ENCODE measurements at places on chromosomes 6 and 20.

GRCh38 chr6:42966571-42966970 lies 6.0 kb downstream of the GNMT start:
- no peak for DNase-seq

- no peak for DNase-seq
Measured at GRCh38 chr20:50004229-50004628, 21.4 kb downstream of the SNAI1 start.

- DNase-seq: no peak
Measured at GRCh38 chr6:31352310-31352682, 4.7 kb downstream of the HLA-B start.

DNA sequence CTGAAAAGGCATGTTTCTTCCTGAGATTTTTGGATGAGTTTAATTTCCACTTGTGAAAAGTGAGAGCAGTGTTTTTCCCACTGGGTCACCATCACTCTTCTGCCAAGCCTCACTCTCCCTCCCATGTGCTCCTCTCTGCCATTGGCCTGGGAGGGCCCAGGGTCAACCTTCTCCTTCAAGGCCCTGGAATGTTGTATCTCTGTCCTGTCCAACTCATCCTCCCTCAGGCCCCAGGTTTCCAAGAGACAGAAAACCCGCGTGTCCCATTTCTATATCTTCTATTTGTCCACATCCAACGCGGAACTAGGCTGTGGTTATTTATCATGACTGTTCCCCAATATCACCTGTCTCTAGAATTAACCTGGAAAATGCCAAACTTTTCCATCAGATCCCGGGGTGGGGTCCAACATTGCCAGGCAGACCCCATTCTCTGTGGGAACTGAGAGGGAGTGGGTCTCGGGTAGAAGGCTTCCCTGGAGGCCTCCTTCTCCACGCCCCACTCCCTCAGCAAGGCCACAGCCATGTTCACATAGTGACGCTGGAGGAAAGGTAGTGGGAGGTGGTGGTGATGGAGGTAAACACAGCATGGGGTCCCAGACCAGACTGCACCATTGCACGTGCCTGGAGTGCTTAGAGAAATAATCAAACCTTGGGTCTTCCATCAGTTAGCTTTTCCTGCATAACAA lies 173.5 kb downstream of the SCP2D1 start:
- DNase-seq: no peak

DNA sequence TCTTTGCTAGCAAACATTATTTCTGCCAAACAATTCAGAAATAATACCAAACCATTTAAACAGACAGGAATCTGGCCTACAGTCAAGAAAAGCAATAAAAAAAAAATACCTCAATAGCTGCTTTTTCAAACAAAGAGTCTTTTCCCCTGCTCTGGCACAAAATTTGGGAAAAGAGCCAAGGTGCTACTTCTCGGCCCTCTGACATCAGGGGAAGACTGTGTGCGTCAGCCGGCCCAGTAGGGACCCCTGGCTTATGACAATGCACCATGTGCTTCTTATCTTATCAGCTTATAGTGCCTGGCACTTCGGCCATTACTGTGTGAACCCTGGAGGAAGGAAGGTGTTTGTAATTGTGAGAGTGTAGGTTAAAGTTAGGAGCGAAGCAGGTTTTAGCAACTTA lies 89.4 kb downstream of the PDE10A start:
- DNase-seq: no peak

DNA sequence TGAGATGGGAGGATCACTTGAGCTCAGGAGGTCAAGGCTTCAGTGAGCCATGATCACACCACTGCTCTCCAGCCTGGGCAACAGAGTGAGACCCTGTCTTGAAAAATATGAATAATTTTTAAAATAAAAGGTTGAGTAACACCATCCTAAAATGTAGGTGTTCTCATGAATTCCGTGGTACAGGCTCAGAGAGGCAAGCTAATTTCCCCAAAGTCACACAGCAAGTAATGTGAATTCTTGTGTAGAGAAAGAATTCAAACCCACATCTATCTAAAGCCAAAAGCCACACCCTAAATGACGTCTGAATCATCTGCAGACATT lies 80.5 kb downstream of the ZNF217 start:
- DNase-seq: no peak

- DNase-seq: no peak
Measured at GRCh38 chr6:132751828-132752227, 5.9 kb downstream of the VNN2 start.

DNA sequence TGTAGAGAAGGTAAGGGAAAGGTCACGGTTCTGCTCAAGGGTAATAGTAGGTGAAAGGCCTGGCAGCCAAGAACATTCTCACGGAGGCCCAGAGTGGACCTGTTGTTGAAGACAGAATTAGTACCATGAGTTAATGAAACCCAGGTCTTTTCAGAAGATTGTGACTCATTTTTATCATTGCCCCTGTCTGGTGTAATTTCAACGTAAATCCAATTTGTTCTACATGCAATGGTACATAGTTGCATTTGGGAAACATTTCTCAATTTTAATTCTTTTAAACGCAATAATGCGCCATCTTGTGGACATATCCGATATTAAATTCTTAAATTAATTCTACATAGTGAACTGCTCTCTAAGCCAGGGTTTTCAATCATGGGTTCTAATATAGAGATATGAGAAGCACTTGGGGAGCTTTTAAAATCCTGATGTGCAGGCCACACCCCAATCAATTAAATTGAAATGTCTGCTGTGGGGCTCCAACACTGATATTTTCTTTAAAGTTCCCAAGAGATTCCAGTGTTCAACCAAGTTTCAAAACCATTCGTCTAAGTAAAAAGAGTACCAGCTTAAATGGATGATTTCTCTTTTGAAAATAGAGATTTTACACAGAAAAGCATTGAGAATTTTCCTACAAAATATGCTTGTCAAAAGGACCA lies 257.4 kb downstream of the PLCB1 start:
- DNase-seq: no peak

GRCh38 chr20:4189375-4189774 lies 174.0 kb upstream of the RNF24 start:
- no peak for DNase-seq

DNA sequence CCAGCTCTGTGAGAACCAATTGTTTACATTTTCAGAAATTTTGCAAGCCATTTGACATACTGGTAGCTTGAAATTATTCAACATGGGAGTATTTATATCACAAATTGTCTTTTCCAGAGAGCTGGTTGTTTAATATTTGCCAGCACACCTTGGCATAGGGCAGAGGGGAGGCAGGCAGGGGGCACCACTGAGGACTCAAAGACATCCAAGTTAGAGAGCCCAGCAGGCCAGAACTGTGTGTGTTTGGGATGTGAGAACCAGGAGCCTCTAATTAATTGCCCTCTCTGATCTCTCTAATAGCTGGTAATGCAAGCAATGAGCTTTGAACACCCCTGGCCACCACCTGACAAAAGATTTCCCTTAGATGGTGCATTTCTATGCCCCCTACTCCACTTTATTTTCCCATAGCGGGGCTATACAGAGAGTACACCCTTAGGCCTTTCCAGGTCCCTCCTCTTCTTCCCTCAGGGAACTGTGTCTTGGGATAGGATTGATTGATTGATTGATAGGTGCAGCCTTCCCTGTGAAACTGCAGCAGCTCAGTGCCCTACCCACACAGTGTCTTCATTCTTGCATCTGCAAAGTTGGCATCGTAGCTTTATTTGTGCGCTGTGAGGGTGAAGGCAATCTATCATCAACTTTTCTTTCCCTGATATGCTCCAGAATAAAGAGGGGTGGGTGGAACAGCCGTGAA lies 29.2 kb downstream of the MOCS1 start:
- no peak for DNase-seq

GRCh38 chr6:123306334-123306733 lies 310.3 kb downstream of the CLVS2 start:
- no peak for DNase-seq

DNA sequence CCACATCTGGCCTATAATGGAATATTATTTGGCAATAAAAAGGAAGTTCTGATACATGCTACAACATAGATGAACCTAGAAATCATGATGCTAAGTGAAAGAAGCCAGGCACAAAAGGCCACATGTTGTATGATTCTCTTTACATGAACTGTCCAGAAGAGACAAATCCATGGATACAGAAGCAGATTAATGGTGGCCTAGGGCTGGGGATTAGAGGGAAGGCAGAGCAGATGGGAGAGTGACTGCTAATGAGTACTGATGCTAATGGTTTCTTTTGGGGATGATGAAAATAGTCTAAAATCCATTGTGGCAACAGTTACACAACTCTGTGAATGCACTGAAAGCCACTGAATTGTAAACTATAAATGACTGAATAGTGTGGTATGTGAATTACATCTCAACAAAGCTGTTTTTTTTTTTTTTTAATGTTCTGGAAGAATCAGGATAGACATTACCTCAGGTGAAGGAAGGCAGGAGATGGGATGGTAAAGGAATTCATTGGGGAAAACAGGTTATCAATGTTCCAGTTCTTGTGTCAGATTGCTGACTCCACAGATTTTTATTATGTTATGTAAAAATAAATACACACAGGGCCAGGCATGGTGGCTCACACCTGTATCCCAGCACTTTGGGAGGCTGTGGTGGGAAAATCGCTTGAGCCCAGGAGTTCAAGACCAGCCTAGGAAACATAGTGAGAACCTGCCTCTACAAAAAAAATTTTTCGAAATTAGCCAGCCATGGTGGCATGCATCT lies 8.9 kb upstream of the SOX12 start:
- DNase-seq: no peak

DNA sequence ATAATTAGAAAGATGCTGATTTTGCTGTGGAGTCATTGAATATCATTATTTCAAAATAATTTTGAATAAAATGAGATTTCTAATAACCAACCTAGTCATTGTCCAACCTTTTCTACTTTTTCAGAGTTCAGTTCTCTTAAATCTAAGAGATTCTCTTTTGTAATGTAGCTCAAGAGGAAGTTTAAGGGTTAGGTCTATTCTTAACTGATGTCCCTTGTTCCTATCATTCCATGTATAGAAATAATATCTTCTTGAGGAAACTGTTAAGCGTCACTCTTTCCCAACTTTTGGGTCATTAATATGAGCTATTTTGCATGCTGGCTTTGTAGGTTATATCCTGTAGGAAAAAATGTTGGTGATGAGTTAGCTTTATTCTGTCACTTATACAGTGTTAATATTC lies 27.0 kb downstream of the RNF144B start:
- no peak for DNase-seq

DNA sequence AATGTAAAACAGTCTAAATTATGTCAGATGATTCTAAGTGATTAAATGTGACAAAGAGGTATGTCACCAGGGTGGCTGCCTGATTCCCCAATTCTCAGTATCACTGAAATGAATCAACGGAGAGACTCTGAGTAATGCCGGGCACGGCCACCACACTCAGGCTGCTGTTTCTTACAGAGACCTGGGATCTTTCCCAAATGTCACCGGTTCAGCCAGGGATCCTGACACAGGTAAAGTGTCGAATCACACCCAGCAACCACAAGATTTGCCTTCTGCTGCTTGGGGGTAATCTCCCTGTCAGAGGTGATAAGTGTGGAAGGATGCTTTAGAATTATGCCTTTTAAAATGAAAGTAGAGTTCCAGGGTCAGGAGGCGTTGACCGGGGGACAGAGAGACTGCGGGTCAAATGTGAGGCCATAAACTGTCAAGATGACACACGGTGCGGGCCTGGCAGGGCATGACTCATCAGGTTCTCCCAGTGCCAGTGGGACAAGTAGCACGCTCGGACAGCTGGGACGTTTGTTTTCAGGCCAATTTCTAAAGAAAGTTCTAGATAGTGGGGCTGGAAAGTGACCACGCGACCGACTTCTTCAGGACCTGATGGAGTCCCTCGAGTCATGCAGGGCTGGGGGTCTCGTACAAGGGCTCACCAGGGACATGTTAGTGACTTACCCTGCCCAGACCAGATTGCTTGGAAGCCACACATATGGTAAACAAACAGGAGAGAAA lies 48.9 kb downstream of the PRDM1 start:
- no peak for DNase-seq

DNA sequence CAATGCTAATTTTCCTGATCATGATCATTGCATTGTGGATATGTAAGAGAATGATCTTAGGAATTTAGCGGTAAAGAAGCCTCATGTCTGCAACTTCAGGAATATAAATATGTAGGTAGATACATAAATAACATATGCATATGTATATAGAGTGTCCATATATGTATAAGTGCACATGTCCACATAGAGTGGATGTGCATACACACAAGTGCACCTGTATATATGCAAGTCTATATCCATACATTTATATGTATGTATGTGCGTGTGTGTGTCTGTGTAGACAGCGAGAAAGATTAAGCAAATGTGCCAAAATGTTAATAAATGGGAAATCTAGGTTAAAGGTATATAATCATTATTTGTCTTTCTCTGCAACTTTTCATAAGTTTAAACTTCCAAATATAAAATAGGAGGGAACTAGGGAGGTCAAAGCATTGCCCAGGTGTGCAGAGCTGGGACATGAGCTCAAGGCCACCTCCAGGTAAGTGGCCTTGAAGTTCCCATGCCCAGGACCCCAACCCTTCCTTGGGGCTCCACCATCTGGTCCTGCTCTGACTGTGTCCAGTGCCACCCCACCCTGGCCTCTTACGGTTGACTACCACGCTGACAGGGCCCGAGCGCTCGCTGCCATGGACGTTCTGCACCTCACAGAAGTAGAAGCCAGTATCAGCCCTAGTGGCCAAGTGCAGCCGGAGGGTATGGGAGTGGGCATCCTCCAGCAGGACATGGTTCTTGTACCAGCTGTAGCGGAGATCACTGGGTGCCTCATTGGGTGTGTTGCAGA lies 9.6 kb downstream of the SIGLEC1 start:
- DNase-seq: no peak

- no peak for DNase-seq
Measured at GRCh38 chr20:8352486-8352885, 220.4 kb downstream of the PLCB1 start.

GRCh38 chr20:4830696-4831095 lies 109.0 kb downstream of the PRND start:
- no peak for DNase-seq

GRCh38 chr6:124688369-124688768 lies 273.9 kb upstream of the RNF217 start:
- DNase-seq: no peak

DNA sequence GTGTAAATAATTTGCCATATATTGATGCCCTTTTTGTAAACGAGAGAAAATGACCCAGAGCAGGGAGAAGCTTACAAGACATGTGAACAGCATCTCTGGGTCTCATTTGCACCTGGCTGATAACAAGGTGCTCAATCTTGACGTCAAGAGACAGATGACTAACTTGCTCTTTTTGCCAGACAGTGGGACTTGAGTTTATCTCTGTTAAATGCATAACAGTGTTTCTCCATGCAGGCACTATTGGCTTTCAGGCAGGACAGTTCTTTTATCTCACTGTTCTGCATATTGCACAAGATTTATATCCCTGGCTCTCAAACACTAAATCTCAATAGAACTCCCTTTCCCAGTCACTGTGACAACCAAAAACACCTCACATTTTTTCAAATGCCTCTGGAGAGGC lies 56.4 kb downstream of the RFX6 start:
- no peak for DNase-seq

Measured in stimulated activated CD4-positive, alpha-beta T cell treated with anti-CD3 and anti-CD28 coated beads, Interleukin-4, amount 100 ng/mL, for 4 hours (primary cell).